ENCODE measurements at places on chromosomes 2 and 18. TPM values are rescaled to one million over a fixed set of nuclear protein-coding genes. Genes with fewer than 3 reads are reported as not detected.

The ALPP gene
- not detected for total RNA-seq

The CXCR1 gene
- total RNA-seq = not detected

The SDC1 gene
- 7.9 TPM for total RNA-seq

The CENPA gene
- total RNA-seq = 12.2 TPM

The CFAP65 gene
- total RNA-seq = not detected

The FBLN7 gene
- 0.66 TPM for total RNA-seq

The TUBA3E gene
- total RNA-seq = not detected

The POTEJ gene
- not detected for total RNA-seq

The ASXL3 gene
- 0.14 TPM for total RNA-seq

The MC4R gene
- total RNA-seq = not detected

The ADRA2B gene
- total RNA-seq = not detected

The PLGLB1 gene
- total RNA-seq = 1.0 TPM

The PIEZO2 gene
- 23.2 TPM for total RNA-seq

The CROCC2 gene
- not detected for total RNA-seq

The COPS9 gene
- 41.4 TPM for total RNA-seq

The ABHD1 gene
- total RNA-seq = not detected

The PTH2R gene
- total RNA-seq = 1.0 TPM

The SS18 gene
- total RNA-seq = 179 TPM

The CACNB4 gene
- under 0.01 TPM for total RNA-seq

The HOXD3 gene
- total RNA-seq = 2.6 TPM

The ATL2 gene
- 85.6 TPM for total RNA-seq

The ALPG gene
- not detected for total RNA-seq

The TXNL4A gene
- 45.7 TPM for total RNA-seq

The TUBB8B gene
- total RNA-seq = not detected

The CEBPZOS gene
- 13.1 TPM for total RNA-seq

The AGXT gene
- not detected for total RNA-seq

The AMER3 gene
- not detected for total RNA-seq

The C2orf81 gene
- total RNA-seq = 1.6 TPM

The CREG2 gene
- 1.3 TPM for total RNA-seq

The FIGN gene
- 1.3 TPM for total RNA-seq

The CD207 gene
- total RNA-seq = not detected

The UGT1A10 gene
- total RNA-seq = 0.22 TPM

The ARHGEF4 gene
- total RNA-seq = 1.0 TPM

The SERPINB4 gene
- total RNA-seq = 0.14 TPM

The DSG4 gene
- not detected for total RNA-seq

The TMEM178A gene
- 0.88 TPM for total RNA-seq

The SLC11A1 gene
- under 0.01 TPM for total RNA-seq

The CCDC93 gene
- total RNA-seq = 26.2 TPM

The VAMP8 gene
- total RNA-seq = 14.0 TPM

The KCNS3 gene
- 7.0 TPM for total RNA-seq

The PRSS56 gene
- total RNA-seq = not detected

The REG3G gene
- not detected for total RNA-seq

The EIPR1 gene
- total RNA-seq = 27.4 TPM

The LCT gene
- not detected for total RNA-seq

The ONECUT2 gene
- under 0.01 TPM for total RNA-seq

The C2orf92 gene
- total RNA-seq = 2.4 TPM

Data from placental pericyte (primary cell).